ENCODE measurements at places on chromosomes 11 and 22.

DNA sequence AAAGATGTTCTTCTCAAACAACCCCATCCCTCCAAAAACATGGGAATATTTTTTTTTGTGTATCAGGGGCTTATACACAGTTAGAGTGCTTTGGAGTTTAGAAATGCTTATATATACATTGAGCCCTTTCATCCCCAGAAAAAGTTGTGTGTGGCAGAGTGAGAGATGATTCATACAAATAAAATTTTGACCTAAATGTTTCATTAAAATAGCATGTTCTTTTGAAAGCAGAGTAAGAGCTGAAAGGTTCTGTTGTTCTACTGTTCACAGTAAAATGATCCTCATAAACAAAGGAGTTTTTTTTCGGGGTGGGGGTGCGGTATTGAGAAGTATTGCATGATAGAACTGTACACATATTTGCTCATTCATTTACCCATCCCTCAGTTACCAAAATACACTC, 512.4 kb downstream of the DLG2 start:
- no peak for DNase-seq

DNA sequence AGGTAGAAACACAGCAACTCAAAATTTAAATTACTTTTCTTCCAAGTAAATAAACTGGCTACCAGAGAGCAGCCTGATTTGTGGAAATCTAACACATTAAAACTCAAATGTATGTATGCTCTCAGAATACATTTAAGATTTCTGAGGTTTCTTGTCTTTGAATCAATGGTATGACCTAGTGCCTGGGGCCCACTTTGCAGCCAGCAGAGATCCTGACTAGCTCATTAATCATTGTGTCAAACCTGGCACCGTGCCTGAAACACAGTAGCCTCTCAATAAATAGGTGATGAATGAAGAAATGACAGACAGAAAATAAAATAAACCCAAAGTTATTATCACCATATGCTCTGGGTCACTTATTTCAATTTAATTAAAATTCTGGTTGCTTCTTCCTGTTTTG, 176.2 kb upstream of the FAT3 start:
- no peak for DNase-seq

DNA sequence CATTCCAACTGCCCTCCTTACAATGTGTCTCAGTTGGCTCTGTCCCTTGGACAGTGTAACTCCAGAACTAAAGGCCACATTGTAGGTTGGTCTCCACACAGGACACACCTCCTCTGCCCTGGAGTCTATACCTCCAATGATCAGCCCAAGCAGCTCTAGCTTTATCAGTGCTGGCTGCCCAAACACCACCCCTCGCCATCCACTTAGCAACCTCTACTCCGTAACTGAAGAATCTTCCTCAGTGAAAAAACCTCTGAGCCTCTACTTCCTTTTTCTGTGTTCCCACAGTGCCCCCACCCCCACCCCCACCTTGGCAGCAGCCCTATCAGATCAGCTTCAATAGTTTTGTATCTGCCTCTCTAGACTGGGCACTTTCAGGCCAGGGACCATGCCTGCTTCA, 33.4 kb downstream of the SERPINH1 start:
- DNase-seq = no peak

GRCh38 chr22:22751043-22751603, 106.7 kb downstream of the GGTLC2 start:
- no peak for DNase-seq

DNA sequence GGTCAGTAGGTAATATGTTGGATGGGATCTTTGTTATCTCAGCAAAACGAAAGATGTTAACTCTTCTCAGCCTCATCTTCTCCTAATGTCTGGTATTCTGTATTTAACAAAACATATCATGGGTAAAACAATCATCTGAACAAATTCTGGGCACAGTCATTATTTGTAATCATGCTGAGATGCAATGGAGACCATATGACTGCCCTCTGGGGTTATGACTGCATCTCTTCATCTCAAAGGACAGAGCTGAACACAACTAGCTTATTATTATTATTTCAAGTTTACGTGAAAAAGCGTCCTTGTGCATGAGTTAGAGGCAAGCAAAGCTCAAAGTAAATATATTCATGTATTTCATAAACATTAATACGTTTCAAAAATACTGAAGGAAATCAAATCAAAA, 29.7 kb upstream of the PSMA1 start:
- no peak for DNase-seq

- DNase-seq = no peak
These were observed 42.3 kb downstream of the EIF4ENIF1 start for GRCh38 chr22:31447337-31447736.

DNA sequence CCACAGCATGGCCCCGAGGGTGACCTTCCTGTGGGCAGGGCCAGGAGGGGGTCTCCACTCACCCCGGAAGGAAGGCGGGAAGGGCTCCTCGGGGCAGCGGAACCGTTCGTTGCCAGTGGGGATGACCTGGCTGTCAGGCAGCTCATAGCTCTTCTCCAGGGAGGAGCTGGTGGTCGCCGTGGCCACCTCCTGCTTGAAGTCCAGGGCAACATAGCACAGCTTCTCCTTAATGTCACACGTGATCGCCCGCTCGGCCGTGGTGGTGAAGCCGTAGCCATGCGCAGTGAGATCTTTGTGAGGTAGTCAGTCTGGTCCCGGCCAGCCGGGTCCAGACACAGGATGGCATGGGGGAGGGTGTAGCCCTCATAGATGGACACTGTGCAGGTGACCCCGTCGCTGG, 31.5 kb upstream of the SYT8 start:
- DNase-seq = no peak

DNA sequence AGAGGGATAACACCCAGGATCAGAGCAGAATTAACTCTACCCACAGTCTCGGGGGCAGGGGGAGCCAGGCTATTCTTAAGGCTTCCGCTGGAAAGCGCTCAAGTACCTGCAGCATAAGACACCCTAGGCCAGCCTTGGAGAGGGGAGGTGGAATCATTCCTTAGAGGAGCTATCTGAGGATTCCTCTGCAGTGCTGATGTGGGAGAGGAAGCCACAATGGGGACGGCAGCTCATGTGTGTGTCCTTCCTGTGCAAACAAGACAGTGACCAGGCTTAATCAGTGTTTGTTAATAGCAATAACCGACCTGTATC, 382.2 kb upstream of the CADM1 start:
- DNase-seq = no peak

All from MV-4-11 (cell line).